ENCODE measurements at places on chromosomes 6 and 20. TPM values are rescaled to one million over a fixed set of nuclear protein-coding genes. Genes with fewer than 3 reads are reported as not detected.

The PAK5 gene
- not detected for total RNA-seq

The TCF19 gene
- total RNA-seq: 21.2 TPM

The IPCEF1 gene
- not detected for total RNA-seq

The FNDC1 gene
- not detected for total RNA-seq

The GGTLC1 gene
- not detected for total RNA-seq

The SLC17A3 gene
- not detected for total RNA-seq

The PRDM13 gene
- total RNA-seq: not detected

The BEND6 gene
- 5.3 TPM for total RNA-seq

The AKAP7 gene
- 5.7 TPM for total RNA-seq

The GRIK2 gene
- total RNA-seq: 0.65 TPM
